NCI-H1436 treated with DMSO at 0.1 percent for 48 hours (cell line): ENCODE measurements at places on chromosomes 11 and 22.

GRCh38 chr22:30887453-30887852 is 81.1 kb downstream of the MORC2 start:
- no peak for DNase-seq

GRCh38 chr11:110100476-110101240 is 7.5 kb downstream of the ZC3H12C start:
- DNase-seq, result no peak

GRCh38 chr11:123454060-123454651 is 24.1 kb downstream of the GRAMD1B start:
- DNase-seq, result no peak

- DNase-seq, result no peak
Measured at GRCh38 chr11:91244912-91245311, 979.7 kb upstream of the FAT3 start.

DNA sequence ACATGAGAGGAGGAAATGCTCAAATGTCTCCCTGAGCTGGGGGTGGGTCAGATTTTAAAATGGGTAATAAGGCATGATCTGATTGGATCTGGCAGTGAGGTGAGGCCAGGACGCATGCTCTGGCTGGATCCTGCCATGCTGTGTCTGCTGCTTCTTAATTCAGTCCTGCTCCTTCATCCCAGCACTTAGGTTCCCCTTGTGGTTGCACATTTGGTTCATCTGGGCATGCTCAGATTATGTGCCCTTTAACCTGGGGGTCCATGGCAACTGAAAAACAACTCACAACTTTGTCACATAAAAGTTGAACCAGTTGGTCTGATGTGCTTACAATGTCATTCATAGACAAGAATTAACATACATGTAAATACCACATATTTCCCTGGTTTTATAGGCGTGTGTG is 67.9 kb downstream of the PIWIL4 start:
- DNase-seq, result no peak

DNA sequence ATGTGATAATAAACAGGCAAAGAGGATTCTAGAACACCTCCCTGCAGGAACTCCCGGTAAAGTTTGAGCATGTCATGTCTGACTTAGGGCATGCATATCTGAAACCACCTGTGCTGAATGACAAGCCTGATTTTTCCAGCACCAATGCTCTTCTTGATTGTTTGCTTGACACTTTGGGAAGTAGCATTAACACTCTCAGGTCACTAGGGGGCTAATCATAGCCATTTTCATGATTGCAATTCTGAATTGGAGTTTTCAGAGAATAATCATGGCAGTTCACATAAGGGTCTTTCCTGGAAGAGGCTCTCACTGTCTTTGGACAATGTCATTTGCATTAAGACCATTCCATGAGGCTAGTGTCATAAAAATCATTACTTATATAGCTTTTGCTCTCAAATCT is 234.4 kb upstream of the MTNR1B start:
- DNase-seq, result no peak

- no peak for DNase-seq
Measured at GRCh38 chr11:86977441-86978050, 22.4 kb upstream of the FZD4 start.

DNA sequence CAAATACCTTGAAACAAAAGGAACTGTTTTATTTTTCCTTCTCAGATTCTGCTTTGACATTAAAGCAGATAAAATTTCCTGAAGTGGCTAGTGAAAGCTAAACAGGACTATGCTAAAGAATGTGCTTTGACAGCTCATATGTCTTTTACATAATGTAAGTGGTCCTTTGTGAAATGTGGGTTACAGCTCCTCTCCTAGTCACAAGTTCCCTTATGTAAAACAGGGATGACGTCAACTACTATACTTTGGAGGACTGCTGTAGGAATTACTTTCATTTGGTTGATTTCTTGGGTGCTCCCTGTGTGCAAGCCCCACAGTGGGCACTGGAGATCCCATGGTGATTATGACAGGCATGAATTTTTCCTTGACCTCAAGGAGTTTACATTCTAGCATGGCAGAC is 216.6 kb upstream of the NARS2 start:
- no peak for DNase-seq
